ENCODE measurements at places on chromosomes 3 and 15.

GRCh38 chr3:114674036-114674435 lies 380.2 kb downstream of the TIGIT start:
- no peak for DNase-seq

GRCh38 chr3:50876947-50877346 lies 202.2 kb downstream of the DOCK3 start:
- DNase-seq: no peak

DNA sequence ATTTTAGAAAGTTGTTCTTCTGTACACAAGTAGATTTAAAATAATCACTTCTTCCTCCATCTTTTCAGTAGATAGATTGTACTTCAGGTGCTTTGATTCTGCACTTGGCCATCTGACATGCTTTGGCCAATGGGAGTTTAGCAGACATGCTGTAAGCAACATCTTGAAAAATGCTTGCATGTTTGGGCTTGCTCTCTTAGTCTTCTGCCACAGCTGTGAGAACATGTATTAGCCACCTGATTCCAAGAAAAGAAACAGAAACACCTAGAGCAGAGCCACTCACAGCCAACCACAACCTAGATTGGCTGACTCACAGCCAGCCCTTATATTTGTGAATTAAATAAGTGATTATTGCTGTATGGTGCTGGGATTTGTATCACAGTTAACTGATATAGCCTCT lies 70.2 kb upstream of the GADL1 start:
- DNase-seq: no peak

GRCh38 chr3:193744822-193745684 lies 152.0 kb downstream of the OPA1 start:
- DNase-seq: no peak

DNA sequence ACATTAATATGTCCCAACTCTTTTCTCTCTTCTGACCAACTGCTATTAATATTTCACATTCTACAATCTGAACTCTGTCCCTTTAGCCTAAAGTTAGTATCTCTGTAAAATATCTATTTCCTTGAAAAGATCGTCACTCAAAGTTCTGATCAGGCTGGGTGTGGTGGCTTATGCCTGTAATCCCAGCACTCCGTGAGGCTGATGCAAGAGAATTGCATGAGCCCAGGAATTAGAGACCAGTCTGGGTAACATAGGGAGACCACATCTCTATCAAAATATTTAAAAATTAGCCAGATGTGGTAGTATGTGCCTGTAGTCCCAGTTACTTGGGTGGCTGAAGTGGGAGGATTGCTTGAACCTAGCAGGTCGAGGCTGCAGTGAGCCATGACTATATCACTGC lies 695.6 kb downstream of the MCTP2 start:
- no peak for DNase-seq

- DNase-seq: no peak
These were observed 37.1 kb upstream of the ATP2B2 start for GRCh38 chr3:10542518-10542917.

- DNase-seq: no peak
These were observed 21.5 kb downstream of the C2CD4A start for GRCh38 chr15:62088353-62088693.

DNA sequence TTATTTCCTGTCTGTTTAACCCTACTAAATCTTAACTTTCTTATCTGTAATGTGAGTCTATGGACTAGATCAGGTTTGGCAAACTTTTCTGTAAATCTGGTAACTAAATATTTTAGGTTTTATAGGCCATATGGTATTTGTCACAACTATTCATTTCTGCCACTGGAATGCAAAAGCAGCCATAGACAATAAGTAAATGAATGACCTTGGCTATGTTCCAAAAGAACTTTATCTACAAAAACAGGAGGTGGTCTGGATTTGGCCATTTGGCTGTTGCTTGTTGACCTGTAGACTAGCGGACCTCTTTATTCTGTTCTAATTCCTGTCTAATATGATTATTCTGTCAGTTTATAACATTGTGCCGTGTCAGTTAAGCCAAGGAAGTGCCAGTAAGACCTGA lies 314.2 kb downstream of the LPP start:
- DNase-seq: no peak

DNA sequence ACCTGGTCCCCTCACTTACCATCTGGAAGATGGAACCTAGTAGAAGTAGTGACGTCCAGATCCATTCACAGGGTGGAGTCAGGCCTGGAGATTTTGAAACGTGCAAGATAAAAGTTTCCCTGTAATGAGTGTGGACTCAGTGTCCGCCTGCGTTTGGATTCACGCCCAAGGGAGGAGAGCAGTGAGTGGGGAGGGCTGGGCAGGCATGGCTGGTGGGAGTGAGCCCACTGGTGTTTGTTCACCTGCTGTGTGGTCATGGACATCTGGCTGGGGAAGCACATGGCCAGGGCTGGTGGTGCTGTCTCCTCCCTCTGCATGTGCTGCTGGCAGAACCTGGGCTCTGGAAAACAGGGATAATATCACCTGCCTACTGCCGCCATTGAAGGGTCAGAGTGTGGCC lies 37.0 kb downstream of the RLBP1 start:
- DNase-seq: no peak

DNA sequence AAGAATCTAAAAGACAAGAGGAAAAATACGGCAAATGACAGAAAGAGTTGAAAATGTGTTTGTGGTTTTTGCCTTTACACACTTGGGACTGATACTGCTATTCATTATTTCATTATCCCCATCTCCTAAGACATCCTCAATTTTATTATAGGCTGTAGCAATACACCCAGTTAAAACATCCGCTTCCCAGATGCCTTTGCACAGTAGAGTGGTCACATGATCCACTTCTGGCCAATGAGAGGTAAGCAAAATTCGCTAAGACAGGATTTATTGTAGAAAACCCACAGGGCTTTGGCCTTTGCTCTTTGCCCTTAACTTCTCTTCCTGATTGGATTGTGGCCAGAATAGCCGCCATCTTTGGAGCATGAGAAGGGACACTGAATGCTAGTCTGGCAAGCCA lies 53.2 kb upstream of the BOC start:
- DNase-seq: no peak

DNA sequence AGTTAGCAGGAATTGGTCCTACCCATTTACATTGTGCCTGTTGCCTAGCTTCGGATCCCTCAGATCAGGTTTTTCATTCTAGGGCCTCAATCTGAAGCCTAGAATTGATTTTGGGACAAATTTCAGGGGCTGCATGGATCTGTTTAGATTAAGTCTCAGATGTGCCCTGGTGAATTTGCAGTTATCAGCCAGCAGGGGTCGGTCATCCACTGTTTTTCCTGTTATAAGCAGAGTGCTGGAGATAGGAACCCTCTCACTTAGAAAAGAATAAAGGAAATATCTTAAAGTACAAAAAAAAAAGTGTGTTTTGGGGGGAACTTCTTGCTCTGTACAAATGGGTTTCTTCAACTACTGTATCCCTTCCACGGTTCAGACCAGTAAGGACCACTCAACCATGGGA lies 212.5 kb downstream of the BCHE start:
- no peak for DNase-seq

DNA sequence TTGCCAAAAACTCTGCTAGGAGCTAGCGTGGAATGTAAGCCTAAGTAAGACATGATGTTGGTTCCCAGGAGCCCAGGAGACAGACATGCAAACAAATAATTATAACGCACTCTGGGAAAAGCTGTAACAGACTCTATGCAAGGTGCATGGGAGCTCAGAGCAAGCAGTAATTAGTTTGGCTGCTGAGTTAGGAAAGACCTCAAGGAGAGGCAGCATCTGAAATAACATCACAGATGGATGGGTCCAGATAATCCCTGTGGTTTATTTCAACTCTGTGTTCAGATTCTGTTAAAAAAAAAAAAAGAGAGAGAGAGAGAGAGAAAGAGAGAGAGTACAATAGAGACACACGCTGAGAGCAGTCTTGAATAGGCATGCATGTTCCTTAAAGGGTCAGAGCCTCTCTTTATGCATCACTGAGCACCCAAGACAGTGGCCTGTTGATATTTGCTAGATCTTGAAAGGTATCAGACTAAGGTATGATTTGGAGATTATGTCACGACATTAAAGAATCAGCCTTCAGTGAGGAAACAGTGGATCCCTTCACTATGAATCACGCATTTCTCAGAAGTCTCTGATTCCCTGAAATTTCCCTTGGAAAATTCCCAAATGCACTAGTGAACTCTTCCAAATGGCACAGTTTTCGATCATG lies 124.4 kb upstream of the LIPC start:
- no peak for DNase-seq

DNA sequence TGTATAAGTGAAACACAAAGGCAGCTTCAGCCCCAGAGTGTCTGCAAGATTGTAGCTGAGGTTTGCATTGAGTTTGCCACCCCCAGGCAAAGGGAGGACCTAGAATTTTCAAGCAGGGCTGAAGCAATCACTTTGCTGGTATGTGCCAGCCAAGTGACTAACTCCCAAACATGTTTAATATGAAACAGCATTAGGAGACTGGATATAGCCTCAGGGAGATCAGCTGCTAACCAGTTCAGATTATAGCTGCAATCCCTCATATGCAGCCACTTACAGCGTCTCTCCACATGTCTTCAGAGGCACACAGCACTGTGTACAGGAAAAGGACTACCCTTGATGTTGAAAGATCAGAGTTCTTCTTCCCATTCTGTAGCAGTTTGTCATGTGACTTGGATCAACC lies 38.4 kb upstream of the PPP2R3A start:
- no peak for DNase-seq

DNA sequence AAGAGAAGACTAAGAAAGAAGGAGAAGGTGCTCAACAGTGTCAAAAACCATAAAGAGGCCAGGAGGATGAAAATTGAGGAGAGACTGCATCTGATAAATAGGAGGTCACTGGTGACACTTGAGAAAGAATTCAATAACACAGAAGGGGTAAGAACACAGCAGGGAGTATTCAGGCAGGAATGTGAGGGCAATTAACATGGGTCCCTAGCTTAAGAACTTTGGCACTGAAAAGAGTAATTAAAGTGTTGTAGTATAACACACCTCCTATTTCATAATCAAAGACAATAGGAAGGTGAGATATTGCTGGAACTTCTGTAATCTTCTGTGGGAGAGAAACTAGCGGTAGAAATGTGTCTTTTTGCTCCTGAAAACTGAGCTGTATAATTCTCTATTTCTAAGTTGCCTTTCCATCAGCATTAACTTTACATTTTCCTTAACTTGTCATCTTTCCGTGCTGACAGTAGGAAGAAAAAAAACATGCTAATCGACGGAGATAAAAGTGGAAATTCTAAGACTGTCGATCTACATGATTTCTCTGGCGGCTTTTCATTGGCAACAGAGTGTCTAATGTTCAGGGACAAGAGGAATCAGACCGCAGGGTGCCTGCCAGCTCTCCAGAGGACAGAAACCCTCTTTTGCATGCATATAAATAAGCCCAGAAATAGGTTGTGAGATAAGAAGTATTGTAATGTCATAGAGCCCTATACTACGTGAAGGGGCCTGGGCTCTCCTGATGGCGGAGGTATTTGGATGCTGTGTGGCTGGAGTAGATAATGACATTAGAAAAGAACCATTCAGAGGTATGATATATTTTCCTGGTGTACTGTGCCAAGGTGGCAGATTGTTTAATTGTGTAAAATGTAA lies 147.9 kb upstream of the GAP43 start:
- no peak for DNase-seq

DNA sequence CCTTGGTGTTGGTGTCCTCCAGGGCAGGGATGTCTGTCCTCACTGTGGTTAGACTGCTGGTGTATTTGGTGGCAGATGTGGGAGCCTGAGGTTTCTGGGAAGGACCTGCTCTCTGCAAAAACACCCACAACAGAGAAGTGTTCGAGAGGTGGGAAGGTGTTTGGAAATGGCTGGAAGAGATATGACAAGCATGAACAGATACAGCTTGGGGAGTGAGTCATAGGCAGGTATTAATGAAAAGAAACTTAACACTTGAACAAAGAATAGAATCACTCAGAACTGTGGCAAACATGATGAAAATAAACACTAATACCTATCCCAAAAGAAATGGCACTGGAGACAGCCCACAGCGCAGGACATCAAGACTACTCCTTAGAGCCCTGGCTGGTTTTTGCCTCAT lies 192.4 kb upstream of the RORA start:
- no peak for DNase-seq

DNA sequence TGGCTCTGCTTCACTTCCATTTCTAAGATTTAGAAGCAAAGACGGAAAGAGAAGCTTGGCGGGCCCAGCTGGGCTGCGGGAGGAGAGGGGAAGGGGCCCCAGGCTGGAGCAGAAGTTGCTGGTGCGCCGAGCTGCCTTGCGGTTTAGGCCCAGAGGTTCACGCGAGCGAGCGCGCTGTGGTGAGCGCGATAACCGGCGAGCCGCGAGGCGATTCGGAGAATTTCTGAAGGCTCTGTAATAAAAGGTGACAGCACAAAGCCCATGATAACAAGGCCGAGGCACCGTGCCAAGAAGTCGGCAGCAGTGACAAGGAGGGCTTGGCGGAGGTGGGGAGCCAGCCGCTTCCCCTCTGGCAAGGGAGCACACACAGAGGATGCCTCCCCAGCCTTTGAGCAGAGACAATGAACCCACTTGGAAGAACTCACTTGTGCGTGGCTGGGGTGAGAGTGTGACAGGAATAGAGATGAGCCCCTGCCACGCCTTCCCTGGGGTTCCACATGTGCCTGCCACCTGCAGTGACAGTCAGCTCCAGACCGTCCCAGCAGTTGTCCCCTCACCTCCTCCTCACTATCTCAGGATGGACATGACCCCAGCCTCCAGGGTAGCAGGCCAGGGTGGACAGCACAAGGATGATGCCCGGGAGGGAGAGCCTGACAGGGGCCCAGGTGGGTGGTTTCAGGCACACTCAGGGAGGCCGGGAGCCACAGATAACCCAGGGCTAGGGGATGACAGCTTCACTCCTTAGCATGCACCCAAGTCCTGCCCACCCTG lies 315.2 kb downstream of the UACA start:
- peak; percentile 71 for DNase-seq

DNA sequence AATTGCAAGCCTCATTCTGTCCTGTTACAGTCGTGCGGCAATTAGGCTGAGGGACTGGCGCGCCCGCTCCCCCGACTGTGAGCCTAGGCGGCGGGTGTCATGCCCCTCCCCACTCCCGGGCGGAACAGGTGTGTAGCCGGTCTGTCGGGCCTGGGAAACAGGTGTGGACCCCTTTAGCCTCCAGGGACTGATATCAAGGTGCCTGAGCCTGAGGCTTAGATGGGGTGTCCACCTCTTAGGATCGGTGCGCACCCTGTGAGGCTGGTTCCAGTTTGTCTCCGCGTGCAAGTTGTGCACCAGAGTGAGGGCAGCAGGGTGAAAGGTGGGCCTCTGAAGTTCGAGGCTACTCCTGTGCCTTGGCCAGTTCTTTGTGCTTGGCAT lies 686 bp downstream of the VPS8 start:
- peak; percentile 78 for DNase-seq

DNA sequence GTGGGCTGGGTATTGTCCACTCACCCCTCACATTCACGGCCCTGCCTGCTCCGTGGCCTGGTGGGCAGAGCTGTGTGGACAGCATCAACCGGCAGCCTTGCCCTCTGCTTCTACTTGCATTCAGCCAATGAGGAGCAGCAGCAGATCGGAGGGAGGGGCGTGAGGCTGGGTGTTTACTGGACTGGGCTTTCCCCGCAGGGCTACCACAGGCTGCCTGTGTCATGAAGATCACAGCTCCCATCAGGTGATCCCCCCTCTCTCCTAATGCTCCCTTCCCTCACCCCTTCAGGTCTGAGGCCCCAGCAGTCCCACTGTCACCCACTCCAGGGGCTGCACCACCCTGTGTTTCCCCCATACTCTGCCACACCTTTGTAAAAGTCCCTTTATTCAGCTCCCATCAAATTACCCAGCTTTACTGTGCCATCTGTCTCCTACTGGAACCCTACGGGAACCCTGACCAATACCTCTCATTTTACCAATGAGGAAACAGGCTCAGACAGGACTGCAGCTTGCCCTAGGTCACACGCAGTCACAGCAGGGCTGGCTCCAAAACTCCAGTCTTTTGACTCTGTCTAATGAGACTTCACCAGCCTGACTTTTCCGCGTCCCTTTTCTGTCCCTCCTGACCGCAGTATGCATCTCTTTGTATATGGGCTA lies 81.1 kb downstream of the MEGF11 start:
- no peak for DNase-seq

Measured in activated effector memory CD4-positive, alpha-beta T cell treated with anti-CD3 and anti-CD28 coated beads, Interleukin-2, amount 50 U/mL, for 16 hours (primary cell).